ENCODE measurements at places on chromosomes 1 and 21. TPM values are rescaled to one million over a fixed set of nuclear protein-coding genes. Genes with fewer than 3 reads are reported as not detected.
A peak's percentile ranks its signal among the peaks of the same experiment; 100 is the strongest.

- peaks cover 12% of the 10 kb centered on the region for H3K4me1 ChIP-seq
- H3K27ac ChIP-seq = no peak overlapping the region
- no peaks in the 10 kb centered on the region for H3K36me3 ChIP-seq
- H3K27me3 ChIP-seq = no peaks in the 10 kb centered on the region
- no peak for DNase-seq
These were observed 32.1 kb downstream of the TGFB2 start for GRCh38 chr1:218377143-218377660.

DNA sequence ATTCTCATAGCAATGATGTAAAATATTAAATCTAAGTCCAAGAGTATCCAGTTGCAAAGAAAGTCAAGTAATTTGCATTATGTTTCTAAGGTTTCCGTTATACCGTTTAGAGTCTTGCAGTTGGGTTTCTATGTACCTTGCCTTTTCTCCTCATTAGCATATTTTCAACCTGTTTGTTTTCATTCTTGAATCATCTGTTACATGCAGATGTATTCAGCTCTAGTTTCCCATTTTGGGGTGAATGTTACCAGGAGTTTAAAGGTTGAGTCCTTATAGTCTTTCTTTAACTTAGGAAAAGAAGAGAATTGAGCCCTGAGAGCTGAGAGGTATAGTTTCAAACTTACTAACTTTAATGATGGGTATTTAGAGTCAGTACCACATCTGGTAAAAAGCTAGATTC lies 139.9 kb downstream of the NFIA start:
- DNase-seq = no peak
- H3K27ac ChIP-seq = no peak overlapping the region
- H3K27me3 ChIP-seq = no peaks in the 10 kb centered on the region
- no peak overlapping the region for H3K4me3 ChIP-seq

GRCh38 chr1:39003794-39004193 lies 12.7 kb downstream of the AKIRIN1 start:
- no peak overlapping the region for H3K4me3 ChIP-seq
- DNase-seq = no peak
- H3K27ac ChIP-seq = no peak overlapping the region
- peaks cover 2% of the 10 kb centered on the region for H3K36me3 ChIP-seq
- no peaks in the 10 kb centered on the region for H3K27me3 ChIP-seq
- H3K4me1 ChIP-seq = no peaks in the 10 kb centered on the region

- no peak overlapping the region for H3K4me3 ChIP-seq
- DNase-seq = no peak
- H3K4me1 ChIP-seq = no peaks in the 10 kb centered on the region
- no peak overlapping the region for H3K27ac ChIP-seq
These were observed 116.4 kb upstream of the CACNA1E start for GRCh38 chr1:181366910-181367309.

GRCh38 chr1:21966247-21967000 lies 10.4 kb upstream of the CELA3B start:
- H3K27me3 ChIP-seq = no peaks in the 10 kb centered on the region
- DNase-seq = no peak
- no peaks in the 10 kb centered on the region for H3K36me3 ChIP-seq

- H3K4me3 ChIP-seq = no peak overlapping the region
- peak overlapping the region; percentile 89 for H3K27ac ChIP-seq
- H3K36me3 ChIP-seq = no peaks in the 10 kb centered on the region
These were observed 20.9 kb downstream of the PDXK start for GRCh38 chr21:43739621-43740435.

GRCh38 chr1:248841702-248842395 lies 3.8 kb downstream of the ZNF672 start:
- H3K27ac ChIP-seq = no peak overlapping the region
- no peaks in the 10 kb centered on the region for H3K4me1 ChIP-seq
- no peak for DNase-seq
- no peaks in the 10 kb centered on the region for H3K36me3 ChIP-seq

- H3K27me3 ChIP-seq = no peaks in the 10 kb centered on the region
- DNase-seq = peak; percentile 59
- no peaks in the 10 kb centered on the region for H3K36me3 ChIP-seq
- H3K4me3 ChIP-seq = no peak overlapping the region
These were observed 254.9 kb downstream of the RHOU start for GRCh38 chr1:228989992-228990827.

DNA sequence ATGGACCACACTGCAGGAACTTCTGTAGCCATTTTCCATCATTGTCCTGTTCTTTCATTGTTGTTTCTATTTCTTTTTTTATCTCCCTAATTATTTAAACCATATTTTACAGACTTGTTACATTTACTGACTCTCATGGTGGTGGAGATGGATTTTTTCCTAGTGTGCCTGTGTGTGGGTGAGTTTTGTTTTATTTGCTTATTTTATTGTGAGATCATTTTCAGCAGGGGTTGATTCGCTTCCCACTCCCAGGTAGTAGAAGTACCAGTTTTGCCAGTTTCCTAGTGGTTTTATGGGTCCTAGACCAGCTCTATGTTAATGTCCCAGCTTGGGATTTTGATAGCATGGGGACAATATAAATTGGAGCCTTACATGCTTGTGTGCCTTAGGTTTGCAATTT lies 80.0 kb upstream of the BACH1 start:
- H3K36me3 ChIP-seq = no peaks in the 10 kb centered on the region
- no peaks in the 10 kb centered on the region for H3K27me3 ChIP-seq
- H3K27ac ChIP-seq = no peak overlapping the region
- no peaks in the 10 kb centered on the region for H3K4me1 ChIP-seq
- H3K4me3 ChIP-seq = no peak overlapping the region

DNA sequence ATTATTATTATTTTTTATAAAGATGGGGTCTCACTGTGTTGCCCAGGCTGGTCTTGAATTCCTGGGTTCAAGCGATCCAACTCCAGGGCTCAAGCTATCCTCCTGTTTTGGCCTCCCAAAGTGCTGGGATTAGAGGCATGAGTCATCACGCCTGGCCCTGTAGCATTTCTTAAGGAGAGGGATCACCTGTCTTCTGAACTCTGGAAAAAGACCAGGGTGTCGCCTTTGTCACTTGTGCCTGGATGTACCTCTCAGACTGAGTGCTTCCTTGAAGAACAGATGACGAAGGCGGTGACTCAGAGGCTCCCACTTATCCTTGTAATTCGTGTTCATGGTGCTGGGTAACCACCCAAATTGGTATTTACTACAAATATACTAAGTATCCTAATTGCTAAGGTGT lies 2.4 kb upstream of the CGN start:
- no peaks in the 10 kb centered on the region for H3K36me3 ChIP-seq
- no peak for DNase-seq
- no peak overlapping the region for H3K4me3 ChIP-seq
- H3K27me3 ChIP-seq = no peaks in the 10 kb centered on the region

- no peak overlapping the region for H3K4me3 ChIP-seq
- H3K27ac ChIP-seq = no peak overlapping the region
- peaks cover 21% of the 10 kb centered on the region for H3K4me1 ChIP-seq
- no peaks in the 10 kb centered on the region for H3K27me3 ChIP-seq
These were observed 40.4 kb downstream of the GNG12 start for GRCh38 chr1:67792741-67793458.

DNA sequence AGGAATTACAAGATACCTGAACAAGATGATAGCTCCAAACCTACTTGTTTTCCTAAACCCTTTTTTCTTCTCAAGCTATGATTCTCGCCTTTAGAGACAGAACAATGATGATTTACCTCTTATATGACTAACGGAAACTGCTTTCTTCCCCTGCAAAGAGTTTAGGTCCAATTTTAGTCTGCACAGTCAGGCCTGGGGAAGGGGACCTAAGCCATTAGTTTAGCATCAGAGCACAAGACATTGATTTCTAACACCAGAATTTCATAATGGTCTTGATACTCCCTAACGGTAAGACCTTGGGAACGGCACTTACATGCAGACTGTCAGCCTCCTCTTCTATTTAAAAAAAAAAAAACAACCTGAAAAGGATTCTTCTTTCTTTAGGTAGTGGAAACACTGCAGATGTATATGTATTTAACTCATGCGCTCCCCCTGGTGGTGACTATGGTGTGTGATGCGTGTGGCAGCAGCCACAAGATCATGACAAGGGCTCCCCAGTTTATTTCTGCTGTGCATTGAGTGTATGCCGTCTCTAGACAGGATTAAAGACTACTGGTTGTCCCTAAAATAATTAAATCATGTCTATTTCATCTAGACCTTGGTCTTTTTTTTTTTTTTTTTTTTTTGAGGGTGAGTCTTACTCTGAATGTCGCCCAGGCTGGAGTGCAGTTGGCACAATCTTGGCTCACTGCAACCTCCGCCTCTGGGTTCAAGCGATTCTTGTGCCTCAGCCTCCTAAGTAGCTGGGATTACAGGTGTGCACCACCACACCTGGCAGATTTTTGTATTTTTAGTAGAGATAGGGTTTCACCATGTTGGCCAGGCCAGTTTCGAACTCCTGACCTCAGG lies 37.3 kb upstream of the TMEM222 start:
- no peaks in the 10 kb centered on the region for H3K4me1 ChIP-seq
- H3K4me3 ChIP-seq = no peak overlapping the region
- H3K27ac ChIP-seq = no peak overlapping the region
- no peaks in the 10 kb centered on the region for H3K27me3 ChIP-seq
- no peaks in the 10 kb centered on the region for H3K36me3 ChIP-seq

- no peak overlapping the region for H3K4me3 ChIP-seq
- H3K27me3 ChIP-seq = no peaks in the 10 kb centered on the region
- no peak overlapping the region for H3K27ac ChIP-seq
- DNase-seq = peak; percentile 68
- no peaks in the 10 kb centered on the region for H3K36me3 ChIP-seq
These were observed 23.8 kb downstream of the SEC16B start for GRCh38 chr1:177945943-177946650.

GRCh38 chr1:85344256-85344694 lies 67.8 kb upstream of the BCL10 start:
- no peak overlapping the region for H3K4me3 ChIP-seq
- no peak overlapping the region for H3K27ac ChIP-seq
- DNase-seq = no peak
- no peaks in the 10 kb centered on the region for H3K36me3 ChIP-seq
- no peaks in the 10 kb centered on the region for H3K27me3 ChIP-seq
- H3K4me1 ChIP-seq = peaks cover 3% of the 10 kb centered on the region

GRCh38 chr1:241648159-241648558 lies 3.9 kb upstream of the WDR64 start:
- DNase-seq = no peak
- no peak overlapping the region for H3K27ac ChIP-seq
- H3K27me3 ChIP-seq = no peaks in the 10 kb centered on the region
- H3K4me3 ChIP-seq = no peak overlapping the region
- no peaks in the 10 kb centered on the region for H3K36me3 ChIP-seq

DNA sequence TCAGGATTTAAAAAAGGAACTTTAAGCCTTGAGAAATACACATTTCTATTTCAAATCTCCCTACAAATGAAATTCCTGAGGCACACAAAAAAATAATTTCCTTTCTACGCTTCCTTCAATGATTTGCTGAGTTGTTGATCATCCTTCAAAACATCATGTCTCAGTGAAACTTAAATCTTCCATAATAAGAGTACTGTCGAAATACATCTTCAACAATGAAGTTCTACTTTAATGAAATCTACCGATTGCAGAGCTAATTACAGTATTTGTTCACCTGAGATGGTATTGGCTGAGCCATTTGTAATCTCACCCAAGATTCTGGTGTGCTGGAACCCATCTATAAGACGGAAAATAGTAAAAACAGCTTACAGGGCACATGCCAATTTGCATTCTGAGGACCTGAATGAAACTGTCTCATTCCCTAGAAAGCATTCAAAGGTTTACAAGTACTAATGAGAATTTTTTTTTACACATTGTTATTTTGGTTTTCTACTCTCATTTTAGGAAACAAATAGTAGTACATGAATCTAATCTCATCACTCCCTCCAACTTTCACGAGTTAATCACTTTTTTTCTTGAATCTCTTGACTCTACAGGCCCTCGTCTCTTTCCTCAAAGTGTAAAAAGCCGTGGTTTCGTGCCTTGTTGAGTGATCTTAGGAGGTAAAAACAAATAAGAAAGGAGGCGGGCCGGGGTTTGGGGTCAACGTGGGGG lies 1.1 kb downstream of the CHML start:
- no peak overlapping the region for H3K27ac ChIP-seq
- H3K4me1 ChIP-seq = peaks cover 6% of the 10 kb centered on the region
- no peaks in the 10 kb centered on the region for H3K36me3 ChIP-seq
- no peaks in the 10 kb centered on the region for H3K27me3 ChIP-seq
- no peak for DNase-seq
- peak overlapping the region; percentile 91 for H3K4me3 ChIP-seq

DNA sequence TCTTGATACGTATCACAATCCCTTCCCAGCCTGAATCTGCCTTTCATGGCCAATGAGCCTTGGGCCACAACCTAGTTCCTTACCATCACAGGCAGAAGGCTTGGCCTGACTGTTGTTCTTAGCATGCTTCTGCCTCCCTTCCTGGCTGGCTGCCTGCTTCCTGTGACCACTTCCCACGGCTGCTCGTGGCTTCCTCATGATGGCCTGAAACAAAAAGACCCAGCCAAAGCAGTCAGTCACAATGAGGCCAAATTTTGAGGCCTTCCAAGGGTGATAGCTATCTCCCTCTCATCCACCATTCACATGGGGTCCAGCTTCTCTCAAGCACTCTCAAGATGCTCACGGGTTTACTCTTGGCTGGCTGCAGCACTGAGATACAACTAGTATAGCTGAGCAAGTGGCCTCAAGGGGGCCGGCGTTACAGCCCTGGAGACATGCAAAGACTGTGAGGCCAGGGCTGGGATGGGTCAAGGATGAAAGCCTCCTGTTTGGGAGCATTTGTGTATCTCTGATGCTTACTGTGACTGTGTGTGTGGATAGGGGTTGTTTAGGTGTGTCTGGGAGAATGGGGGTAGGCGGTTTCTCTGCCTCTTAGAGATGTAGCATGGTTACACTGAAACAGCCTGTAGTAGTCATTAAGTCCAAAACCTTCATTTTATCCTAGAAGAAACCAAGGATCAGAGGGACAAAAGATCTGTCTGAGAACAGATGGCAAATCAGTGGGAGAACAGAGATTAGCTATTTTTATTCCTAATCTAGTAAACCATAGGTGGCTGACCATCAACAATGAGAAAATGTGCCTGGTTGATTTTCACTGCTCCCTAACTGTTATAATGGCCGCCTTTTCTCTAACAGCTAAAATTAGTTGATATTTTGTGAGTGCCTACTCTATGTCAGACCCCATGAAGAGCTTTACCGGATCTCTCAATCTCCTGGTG lies 5.4 kb upstream of the TOE1 start:
- H3K36me3 ChIP-seq = no peaks in the 10 kb centered on the region
- H3K27me3 ChIP-seq = no peaks in the 10 kb centered on the region
- no peak for DNase-seq
- H3K4me1 ChIP-seq = no peaks in the 10 kb centered on the region
- H3K27ac ChIP-seq = no peak overlapping the region
- no peak overlapping the region for H3K4me3 ChIP-seq

OR14C36 gene
- total RNA-seq = not detected

AMY1B gene
- total RNA-seq = 3.2 TPM

IL23R gene
- total RNA-seq = not detected

CRNN gene
- total RNA-seq = not detected

LRRC38 gene
- not detected for total RNA-seq
